Stimulated activated CD8-positive, alpha-beta memory T cell treated with anti-CD3 and anti-CD28 coated beads, Interleukin-15, amount 100 ng/mL, for 1 hour (primary cell): ENCODE measurements at places on chromosomes 2 and 18.

- no peak for DNase-seq
These were observed 68.3 kb upstream of the MYT1L start for GRCh38 chr2:2399396-2399795.

DNA sequence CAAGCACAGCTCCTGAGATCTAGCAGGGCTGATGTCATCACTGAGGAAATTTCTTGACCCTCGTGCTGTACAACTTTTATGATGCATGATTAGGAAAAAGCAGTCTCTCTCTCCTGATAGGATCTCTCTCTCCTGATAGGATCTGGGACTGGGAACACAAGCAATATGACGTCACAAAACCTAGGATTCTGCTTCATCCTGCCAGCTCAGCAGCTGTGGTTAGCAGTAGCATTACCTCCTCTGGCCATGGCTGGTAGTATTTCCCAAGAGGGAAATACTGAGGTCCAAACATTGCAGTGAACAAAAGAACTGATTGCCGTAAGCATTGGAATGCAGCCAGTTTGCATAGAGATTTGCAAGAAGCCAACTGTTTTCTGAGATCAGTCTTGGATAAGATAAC lies 521.2 kb upstream of the POU3F3 start:
- no peak for DNase-seq

DNA sequence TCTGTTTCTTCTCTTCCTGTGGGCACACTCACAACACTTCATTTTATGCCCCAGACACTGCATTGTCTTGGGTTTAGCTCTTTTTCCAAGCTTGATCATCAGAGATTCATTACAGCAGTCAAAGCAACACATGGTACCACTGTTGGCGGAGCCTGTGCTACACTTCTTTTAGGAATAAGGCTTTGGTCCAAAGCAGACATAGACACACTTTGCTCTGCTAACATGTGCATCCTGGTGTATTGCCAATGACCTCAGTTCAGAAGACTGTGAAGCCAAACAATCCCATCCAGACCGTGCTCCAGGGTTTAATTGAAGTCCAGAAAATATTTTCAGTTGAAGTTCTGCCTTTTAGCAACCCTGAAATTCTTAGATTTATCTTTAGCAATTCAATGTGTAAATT lies 354.6 kb upstream of the RAB12 start:
- no peak for DNase-seq

GRCh38 chr2:30262716-30263309 lies 31.5 kb downstream of the LBH start:
- no peak for DNase-seq

- DNase-seq: no peak
These were observed 961.5 kb upstream of the ZEB2 start for GRCh38 chr2:145481334-145481922.

- no peak for DNase-seq
These were observed 325.4 kb downstream of the SPAG16 start for GRCh38 chr2:213609570-213610170.
